Glomerular endothelial cell (primary cell): ENCODE measurements at places on chromosomes 4 and X. TPM values are rescaled to one million over a fixed set of nuclear protein-coding genes. Genes with fewer than 3 reads are reported as not detected.

GRCh38 chr4:133865612-133866327 is 335.8 kb downstream of the PABPC4L start:
- DNase-seq: peak; percentile 42

DNA sequence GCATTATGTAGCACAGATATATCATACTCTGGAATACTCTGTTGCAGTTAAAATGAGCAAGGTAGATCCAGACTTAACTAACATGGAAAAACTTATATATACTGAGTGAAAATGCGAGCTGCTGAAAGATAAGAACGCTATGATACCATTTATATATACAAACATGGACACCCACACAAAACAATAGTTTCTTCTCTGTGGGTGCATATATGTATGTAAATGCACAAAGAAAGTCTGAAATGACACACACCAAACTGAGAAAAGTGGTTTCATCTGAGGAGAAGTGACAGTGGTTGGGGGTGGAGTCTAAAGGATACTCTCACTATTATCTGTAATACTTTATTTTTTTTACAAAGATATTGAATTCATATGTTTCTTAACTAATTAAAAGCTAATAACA is 12.2 kb upstream of the FGF2 start:
- no peak for DNase-seq

KIAA1210 gene
- not detected in 2 replicates for total RNA-seq

GRCh38 chr4:7070729-7071511 is 3.1 kb upstream of the GRPEL1 start:
- DNase-seq: no peak

GRCh38 chr4:10565166-10565780 is 108.0 kb upstream of the ZNF518B start:
- no peak for DNase-seq

SPANXD gene
- total RNA-seq: not detected in 2 replicates

MAGEA9B gene
- total RNA-seq: not detected in 2 replicates

DNA sequence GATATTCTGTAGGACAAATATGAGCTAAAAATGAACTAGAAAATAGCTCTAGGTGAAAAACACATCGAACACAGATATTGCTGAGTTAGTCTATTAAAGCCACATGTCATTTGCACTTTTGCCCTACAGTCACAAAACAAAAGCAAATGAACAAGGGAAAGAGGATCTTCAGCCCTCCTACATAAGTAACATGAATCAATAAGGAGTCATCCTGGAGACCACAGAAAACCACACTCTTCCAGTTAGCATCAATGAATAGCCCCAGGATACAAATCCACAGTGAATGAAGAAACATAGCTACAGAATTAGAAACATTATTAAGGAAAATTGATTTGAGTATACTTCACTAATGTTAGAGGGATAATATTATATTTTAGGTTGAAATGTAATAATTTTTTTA is 311.4 kb downstream of the MAPK10 start:
- DNase-seq: no peak

- no peak for DNase-seq
These were observed 26.2 kb upstream of the SCRG1 start for GRCh38 chr4:173424899-173425805.

DNA sequence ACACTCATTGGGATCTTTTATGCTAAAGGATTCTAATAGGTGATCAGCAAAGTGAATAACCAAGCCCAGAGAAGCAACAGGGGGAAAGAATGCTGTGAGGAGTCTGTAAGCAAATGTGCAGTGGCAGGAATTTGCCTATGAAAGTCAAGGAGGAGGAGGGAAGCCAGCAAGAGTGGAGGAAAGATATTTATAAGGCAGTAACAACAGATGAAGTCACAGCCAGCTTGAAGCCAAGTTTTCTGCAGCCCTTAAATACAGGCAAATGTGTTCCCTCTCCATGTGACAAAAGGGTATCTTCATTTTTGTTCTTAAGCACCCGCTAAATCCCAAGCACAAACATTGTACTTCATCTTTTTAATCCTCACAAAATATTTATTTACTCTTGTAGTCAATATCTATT is 275.0 kb upstream of the CLNK start:
- no peak for DNase-seq

ARHGAP24 gene
- total RNA-seq: 34.2 and 69.2 TPM in 2 replicates

ARHGAP36 gene
- total RNA-seq: not detected in 2 replicates

GRCh38 chr4:7336732-7337131 is 98.0 kb downstream of the PSAPL1 start:
- no peak for DNase-seq

DNA sequence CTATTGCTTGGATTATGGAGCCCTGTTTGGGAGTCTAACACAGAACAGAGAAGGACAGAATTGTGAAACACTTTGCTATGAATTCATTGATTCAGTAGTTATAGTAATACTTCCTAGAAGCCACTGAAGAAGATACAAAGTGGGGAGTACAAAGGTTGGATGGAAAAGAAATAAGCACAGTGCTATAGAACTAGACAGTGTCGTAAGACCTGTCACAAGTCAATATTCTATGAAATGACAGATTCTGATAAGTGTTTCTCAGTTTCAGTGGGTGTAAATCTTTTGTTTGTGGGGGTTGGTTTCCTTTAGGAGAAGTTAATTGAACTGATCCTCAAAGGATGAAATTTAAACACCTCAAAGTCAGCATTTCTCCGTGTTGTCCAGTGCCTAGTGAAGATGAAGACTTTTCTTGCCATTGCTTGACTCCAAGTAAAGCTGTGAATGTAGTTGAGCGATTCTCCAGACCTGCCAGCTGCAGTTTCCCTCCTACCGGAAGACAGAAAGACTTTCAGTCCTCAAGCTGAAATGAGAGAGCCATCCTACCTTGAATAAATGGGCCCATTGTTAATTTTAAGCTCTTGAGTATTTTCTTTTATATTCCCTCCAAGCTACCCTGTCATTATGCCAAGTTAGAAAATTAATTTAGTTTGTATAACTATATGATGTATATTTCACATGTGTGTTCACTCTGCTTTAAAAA is 7.9 kb downstream of the PDLIM5 start:
- no peak for DNase-seq

DIPK2B gene
- 266 and 268 TPM in 2 replicates for total RNA-seq

DNA sequence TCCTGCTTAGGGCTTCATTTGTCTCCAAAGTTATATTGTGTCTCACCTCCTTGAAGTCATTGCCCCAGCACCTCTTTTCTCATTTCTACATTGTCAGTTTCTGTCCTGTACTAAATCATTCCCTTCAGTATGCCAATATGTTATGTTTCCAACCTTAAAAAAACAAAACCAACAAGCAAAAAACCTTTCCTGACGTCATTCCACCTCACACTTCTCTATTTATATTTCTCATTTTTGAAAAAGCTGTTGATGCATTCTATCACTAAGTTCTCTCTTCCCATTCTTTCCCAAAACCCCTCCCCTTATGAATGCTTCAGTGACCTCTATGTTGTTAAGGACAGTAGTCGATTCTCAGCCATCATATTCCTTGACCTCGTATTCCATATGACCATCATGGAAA is 98.7 kb upstream of the ARHGAP24 start:
- DNase-seq: no peak

FANCB gene
- total RNA-seq: 1.5 TPM in 2 replicates

SLIT2 gene
- total RNA-seq: 3.3 and 6.6 TPM in 2 replicates

GRCh38 chr4:31045724-31046318 is 325.7 kb downstream of the PCDH7 start:
- DNase-seq: peak; percentile 22

- no peak for DNase-seq
These were observed 518 bp downstream of the TACR3 start for GRCh38 chr4:103719105-103719829.

- DNase-seq: no peak
These were observed 25.5 kb downstream of the MID2 start for GRCh38 chrX:107851215-107851614.

CHST7 gene
- 33.1 and 35.4 TPM in 2 replicates for total RNA-seq

- DNase-seq: no peak
These were observed 170.9 kb downstream of the IL15 start for GRCh38 chr4:141807103-141807891.

IL21 gene
- total RNA-seq: not detected in 2 replicates

- no peak for DNase-seq
These were observed 1066.8 kb upstream of the ADGRL3 start for GRCh38 chr4:60133375-60133774.

GRCh38 chr4:26884486-26884988 is 23.9 kb downstream of the STIM2 start:
- no peak for DNase-seq

DNA sequence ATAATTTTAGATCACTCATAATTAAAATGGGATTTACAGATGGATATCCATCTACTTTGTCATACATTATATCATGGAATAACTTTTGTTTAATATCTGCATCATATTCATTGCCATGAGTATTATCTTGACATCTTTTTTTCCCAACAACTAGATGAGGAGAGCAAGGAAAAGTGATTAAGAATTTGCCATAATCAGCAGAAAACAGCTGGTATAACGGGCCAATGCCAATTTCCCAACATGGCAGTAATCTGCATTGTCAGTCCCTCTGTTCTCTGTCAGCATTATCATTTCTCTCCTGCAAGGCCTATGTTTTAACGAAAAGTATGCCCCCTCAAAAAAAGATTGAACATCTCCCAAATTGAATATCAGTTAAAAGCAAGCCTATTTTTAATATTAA is 314.0 kb downstream of the FRMPD4 start:
- DNase-seq: no peak

DNA sequence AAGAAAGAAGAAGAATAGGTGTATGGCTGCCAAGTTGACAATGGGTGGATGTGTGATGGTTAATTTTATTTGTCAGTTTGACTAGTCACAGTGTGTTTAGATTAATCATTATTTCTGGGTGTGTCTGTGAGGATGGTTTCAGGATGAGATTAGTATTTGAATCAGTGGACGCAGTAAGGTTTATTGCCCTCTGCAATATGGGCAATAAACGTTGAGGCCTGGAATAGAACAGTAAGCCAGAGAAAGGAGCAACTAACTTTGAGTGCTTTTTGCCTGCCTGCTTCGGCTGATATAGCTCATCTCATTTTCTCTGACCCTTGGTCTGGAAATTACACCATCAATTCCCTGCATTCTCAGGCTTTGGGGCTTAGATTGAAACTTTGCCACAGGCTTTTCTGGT is 140.8 kb upstream of the SPANXN4 start:
- no peak for DNase-seq
